ENCODE measurements at places on chromosomes 5 and 9.

GRCh38 chr5:33425314-33425713 is 15.5 kb upstream of the TARS1 start:
- no peak for DNase-seq

DNA sequence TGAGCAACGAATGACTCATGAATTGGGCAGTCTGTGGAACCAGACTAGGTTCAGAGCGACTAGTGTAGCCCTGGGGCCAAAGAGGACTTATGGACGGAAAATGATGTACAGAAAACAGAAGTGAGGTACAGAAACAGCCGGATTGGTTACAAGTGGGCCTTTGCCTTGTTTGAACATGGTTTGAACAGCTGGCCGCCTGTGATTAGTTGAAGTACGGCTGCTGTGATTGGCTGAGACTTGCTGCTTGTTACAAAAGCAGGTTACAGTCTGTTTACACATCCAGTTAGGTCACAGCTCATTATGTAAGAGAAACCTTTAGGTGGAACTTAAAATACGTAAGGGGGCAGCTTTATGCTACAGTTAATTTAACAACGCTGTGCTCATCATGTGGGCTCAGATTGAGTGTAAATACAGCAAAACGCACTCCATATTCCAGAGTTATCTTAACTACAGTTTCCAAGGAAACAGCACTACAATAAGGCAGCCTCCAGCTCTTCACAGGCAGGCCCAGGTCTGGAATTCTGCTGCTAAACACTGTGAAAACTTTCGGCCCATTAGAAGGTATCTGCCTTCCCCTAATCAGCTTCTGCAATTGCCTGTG is 6.5 kb downstream of the AMACR start:
- DNase-seq = no peak

DNA sequence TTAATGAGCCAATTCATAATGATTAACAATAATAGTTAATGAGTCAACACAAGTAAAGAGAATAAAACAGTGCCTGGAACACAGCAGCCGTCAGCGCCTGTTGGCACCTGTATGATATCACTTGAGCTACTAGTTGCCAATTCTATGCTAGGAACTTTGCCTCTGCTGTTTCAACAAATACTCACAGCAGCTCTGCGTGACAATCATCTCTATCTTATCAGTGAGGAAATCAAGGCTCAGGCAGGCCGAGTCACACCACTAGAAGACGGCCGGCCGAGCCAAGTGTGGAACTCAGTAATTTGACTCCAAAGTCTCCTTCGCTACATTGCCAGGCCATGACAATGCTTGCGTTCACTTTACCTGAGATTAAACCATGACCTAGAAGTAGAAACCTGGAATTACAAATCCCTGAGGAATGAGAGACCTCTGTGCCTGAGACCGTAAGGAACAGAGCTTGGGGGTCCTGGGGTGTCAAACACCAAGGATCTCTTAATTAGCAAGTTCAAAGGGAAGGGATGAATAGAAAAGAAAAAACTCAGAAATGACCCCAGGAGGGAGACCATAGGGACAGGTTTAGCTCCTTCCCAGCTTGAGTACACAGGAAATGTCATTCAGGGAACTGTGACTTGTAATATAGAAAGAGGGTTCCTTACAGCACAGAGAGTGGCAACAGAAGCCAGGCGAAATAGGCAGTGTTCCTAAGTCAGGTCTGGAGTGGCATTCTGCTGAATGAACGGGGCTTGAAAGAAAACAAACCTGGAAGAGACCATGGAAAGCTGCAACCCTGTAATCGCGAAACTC is 109.1 kb downstream of the SUSD1 start:
- no peak for DNase-seq

DNA sequence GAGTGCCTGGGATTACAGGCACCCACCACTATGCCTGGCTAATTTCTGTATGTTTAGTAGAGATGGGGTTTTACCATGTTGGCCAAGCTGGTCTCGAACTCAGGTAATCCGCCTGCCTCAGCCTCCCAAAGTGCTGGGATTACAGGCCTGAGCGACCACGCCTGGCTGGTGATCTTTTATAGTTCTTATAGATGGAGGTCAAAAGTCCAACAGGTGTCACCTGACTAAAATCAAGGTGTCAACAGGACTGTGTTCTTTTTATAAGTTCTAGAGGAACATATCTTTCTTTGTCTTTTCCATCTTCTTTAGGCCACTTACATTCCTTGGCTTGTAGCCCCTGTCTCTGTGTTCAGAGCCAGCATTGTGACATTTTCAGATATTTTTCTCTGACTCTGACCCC is 155.5 kb upstream of the SLC12A2 start:
- DNase-seq = no peak

DNA sequence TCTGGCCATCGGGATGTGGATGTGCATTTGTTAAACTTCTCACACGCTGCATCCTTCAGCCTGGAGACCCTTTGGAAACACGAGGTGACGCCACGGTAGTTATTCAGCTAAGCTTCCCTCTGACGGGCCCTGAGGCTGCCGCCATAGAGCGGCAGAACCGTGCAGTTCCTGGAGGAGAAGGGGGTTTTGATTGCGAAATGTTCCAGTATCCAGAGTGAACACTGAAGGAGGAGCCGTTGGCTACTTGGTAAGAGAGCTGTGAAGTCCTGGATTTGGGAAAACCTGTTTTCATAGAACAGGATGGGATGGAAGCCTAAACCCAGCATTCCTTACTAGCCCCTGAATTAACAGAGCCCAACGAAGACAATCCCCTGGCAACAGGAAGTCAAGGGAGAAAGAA is 23.0 kb upstream of the EXOC3 start:
- DNase-seq = no peak

DNA sequence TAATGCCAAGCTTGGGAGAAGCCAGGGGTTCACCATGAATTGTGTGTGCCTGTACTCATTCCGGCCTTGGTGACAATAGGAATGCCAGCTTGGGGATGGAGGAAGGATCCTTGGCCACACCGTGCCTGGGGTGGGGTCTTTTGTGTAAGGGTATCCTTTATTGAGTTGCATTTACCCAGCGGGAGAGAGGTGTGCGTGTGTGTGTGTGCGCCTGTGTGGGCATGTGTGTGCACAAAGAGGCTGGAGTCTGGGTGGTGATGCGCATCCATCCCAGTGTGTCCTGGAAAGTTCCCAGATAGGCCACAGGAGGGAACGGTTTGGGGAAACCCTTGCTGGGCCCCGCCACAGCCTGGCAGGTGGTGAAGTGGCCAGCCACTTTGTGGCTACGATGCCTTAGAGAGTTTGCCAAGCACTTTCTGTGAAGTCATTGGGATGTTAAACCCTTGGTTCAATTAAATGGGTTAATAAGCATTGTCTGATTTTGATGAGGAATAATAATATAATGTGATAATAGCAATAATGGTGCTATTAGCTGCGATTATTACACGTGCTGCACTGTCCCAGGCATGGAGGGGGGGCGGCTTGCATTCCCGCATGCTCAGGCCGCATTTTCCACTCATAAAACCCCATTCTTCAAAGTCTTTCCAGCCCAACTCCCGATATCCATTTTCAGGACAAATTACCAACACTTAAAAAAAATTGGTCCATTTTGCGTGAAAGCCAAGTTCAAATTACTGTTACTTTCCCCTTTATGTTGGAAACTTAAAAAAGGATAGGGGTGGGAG is 13.7 kb downstream of the PITX1 start:
- no peak for DNase-seq
